MCF 10A (cell line): ENCODE measurements at places on chromosomes 1 and 21. TPM values are rescaled to one million over a fixed set of nuclear protein-coding genes. Genes with fewer than 3 reads are reported as not detected.

- no peak for DNase-seq
Measured at GRCh38 chr1:75533085-75533484, 77.8 kb downstream of the SLC44A5 start.

PTPRC gene
- total RNA-seq: not detected in 2 replicates

SH2D1B gene
- not detected in 2 replicates for total RNA-seq

- DNase-seq: no peak
Measured at GRCh38 chr1:169891539-169891885, 2.2 kb downstream of the SCYL3 start.

KRTAP19-1 gene
- not detected in 2 replicates for total RNA-seq

DNA sequence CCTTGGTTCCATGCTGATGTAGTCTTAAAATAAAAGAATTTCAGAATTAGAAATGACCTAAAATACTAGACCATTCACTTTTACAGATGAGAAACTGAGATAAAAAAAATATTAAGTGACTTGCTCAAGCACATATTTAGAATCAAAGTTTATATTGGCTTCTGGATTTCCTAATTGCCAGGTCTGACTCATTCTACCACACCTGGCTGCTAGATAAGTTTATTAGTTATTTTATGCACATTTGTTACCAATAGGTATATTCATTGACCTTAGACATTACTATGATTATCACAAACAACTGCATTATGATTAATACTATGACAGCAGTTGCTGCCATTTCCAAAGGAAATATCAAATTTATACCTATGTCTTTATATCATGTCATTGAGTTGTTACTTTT lies 497.5 kb downstream of the RWDD3 start:
- DNase-seq: peak; percentile 34
